ENCODE measurements at places on chromosomes 13 and 19. TPM values are rescaled to one million over a fixed set of nuclear protein-coding genes. Genes with fewer than 3 reads are reported as not detected.

The NCAN gene
- not detected for total RNA-seq

The SIRT6 gene
- 30.9 TPM for total RNA-seq

- H3K27ac ChIP-seq, result no peak overlapping the region
- peaks cover 6% of the 10 kb centered on the region for H3K4me1 ChIP-seq
- no peak for DNase-seq
- no peaks in the 10 kb centered on the region for H3K36me3 ChIP-seq
- no peaks in the 10 kb centered on the region for H3K27me3 ChIP-seq
Observed at GRCh38 chr13:73772449-73773167, 361.6 kb downstream of the KLF12 start.

DNA sequence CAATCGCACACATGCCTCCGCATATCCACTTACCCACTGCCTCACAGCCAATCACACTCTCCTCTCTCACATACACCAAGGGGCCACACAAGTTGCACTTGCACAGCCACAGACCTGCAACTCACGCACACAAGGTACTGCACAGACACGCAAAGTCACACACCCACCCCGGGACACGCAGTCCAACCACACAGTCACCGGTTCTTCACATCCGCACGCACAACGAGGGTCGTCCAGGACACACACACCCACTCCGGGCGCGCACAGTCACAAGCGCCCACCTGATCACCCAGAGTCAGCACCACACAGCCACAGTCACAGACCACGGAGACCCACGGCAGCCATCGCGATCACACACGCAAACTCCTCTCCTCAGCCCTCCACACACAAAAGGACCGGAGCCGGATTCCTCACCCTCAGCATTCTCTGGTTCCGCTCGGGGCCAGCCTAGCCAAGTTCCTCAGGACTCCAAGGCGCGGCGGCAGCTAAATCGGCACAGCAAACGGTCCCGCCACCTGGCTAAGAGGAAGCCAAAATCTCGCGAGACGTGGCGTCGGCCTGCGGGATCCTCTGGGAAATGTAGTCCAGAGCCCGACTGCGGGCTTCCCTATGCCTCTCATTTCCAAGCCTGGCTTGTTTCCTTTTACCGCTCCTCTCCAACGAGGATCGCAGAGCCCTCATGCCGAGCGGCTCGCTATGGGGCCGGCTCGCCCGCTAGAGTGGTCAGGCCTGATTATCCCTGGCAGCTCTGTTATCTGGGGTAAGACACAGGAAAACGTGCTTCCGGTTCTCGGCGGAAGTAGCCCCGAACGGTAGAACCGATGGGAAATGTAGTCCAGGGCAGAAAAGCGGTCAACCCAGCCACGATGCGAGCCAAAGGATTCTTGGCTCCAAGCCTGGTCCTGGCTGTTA is at the start of gene ZNF850:
ZNF850 (minus strand) TSS at position 497 of the 912 bp plus-strand sequence. CDS start 10,201 bp downstream, outside the sequence.
- peak within 1 kb of the TSS; percentile 79 for H3K27ac ChIP-seq
- H3K36me3 ChIP-seq, result no peaks in the 10 kb centered on the region
- no peaks in the 10 kb centered on the region for H3K27me3 ChIP-seq

All from thoracic aorta (tissue), 2 donors.